Peyer's patch (tissue), 4 donors: ENCODE measurements at places on chromosomes 3 and 15.

DNA sequence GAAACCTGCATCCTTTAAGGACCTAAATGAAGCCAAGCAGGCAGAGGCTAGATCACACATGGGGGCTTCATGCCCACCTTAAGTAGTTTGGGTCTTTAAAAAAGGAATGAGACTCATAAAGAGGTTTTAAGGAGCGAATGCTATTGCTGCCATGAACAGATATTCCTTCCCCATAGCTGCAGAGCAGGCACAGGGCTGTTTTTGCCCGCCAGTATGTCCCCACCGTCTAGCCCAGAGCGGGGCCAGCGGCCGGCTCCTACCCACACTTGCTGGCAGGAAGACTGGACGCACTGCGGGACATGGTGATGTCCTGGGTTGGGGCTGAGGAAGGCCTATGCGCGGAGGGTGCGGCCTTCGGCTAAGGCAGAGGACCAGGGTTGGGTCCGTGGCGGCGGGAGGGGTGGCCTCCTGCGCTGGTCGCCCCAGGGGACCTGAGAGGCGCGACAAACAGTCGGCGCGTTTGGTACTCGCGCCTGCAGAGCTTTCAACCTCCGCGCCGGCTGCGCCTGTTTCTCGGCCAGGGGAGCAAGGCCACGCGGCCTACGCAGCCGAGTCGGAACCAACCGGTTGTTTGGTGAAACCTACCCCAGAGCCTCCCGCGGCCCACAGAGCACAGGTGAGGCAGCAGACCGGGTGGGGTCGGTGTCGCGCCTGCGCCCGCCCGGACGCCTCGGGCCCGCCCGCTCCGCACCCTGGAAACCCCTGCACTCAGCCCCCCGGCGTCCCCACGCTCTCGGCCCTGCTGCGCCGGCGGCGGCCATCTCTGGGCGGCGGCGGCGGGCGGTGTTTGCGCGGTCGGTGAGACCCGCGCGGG is at the start of gene FAIM:
Gene FAIM, plus strand, starts transcription at position 450 of the 814 bp plus-strand sequence. CDS start 10,956 bp downstream, outside the sequence.
- peak; percentile 82 for DNase-seq

DNA sequence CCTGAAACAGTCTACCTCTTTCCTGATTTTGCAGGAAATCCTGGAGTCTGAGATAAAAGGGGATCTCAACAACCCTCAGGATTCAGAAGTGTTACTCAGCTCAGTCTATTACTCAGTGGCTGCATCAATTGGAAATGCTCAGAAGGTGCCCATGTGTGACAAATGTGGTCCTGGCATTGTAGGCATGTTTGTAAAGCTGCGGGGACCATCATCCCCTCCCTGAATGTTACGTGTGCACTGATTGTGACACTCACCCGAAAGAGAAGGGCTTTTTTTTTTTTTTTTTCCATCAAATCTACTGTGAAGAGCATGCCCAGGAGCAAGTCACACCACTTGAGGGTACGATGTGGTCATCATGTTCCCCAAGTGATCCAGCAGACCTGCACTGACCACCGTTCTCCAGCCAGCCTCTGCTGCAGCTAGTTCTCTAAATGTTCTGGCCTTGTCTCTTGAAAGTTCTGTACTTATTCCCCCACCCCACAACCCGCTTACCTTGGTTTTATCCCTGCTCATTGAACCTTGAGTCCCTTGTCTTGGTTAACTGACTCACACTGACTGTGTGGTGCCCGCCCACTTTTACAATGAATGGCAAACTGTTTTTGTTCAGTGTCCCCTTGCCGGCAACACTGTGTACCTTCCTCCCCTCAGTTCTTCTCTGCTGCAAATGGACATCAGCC is 19.8 kb downstream of the ST3GAL6 start:
- DNase-seq, result no peak

DNA sequence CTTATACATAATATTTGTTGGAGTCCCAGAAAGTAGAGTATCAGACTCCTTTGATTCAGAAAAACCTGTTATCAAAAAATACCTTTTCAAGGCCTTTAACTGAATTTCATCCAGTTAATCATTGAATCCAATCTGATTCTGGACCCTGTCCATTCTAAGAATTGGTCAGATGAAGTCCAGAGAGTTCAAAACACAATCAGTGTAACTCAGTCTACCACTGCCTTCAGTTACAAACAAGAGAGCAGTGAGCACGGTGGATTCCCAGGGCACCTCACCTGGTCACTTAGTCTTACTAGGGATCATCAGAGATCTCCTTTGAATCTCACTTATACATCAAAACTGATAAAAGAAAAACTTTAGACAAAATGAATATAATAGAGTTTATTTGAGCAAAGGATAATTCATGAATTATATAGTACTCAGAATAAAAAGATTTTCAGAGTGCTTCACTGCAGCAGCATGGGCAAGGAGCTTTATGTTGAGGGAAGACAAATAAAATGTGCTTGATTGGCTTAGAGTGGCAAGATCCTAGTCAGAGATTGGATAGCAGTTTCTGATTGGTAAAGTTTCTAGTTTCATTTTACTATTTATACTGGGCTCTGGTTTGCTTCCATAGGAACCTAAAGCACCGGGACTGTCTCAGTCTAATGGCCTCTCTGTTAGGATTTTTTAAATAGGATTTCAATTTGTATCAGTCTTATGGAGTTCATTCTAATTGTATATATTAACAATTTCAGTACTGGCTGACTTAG is 474.9 kb upstream of the GOLIM4 start:
- no peak for DNase-seq

GRCh38 chr3:114551770-114552526 is 258.1 kb downstream of the TIGIT start:
- no peak for DNase-seq

GRCh38 chr3:83453056-83453455 is 1505.7 kb upstream of the CADM2 start:
- DNase-seq, result no peak

GRCh38 chr3:52177701-52178042 is 20.3 kb upstream of the ALAS1 start:
- DNase-seq, result no peak

DNA sequence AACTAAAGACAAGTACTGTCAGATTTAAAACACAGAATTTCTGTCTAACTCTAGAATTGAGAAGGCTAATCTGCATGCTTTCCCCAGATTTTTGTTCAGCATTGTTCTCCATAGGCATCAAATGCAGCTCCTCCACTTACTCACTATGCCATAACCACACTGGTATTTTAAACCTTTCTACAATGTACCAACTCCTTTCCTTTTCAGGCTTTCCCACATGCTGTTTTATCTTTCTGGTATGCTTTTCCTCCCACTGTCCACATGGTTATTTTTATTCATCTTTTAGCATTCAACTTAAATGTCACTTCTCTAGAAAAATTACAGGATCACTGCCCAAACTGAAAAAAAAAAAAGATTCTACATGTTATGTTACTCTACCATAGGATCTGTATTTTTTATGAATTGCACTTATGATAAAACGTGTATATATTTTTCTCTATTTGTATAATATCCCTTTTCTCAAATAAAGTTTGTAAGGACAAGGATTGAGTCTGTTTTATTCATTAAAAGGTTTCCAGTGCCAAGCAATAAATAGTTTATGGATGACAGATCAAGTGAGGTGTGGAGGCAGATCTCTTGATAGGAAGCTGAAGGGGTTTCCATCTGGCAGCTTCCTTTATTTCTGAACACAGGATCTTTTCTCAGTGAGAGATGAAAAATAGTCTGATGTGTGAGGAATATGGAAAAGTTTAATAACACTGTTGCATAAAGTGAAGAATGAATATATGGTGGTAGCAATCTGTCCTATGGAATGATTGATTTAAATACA is 1064.5 kb downstream of the ZPLD1 start:
- DNase-seq, result no peak

DNA sequence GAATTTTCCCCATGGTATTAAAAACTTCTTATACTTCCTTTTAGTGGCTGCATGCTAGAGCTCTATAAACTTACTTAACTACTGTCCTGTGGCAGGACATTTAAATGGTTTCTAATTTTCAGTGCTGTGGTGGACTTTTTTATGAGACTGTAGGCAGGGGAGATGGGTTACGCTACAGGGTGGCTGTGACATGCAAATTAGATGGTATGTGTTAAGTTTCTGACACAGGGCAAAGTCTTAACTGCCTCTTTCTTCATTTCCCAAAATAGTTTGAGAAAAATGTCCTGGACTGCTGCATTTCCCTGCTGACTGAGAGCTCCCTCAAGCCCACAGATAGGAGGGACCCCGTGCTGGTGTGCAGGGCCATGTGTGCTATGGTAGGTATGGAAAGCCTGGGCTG is 22.0 kb downstream of the TGM4 start:
- DNase-seq, result no peak

DNA sequence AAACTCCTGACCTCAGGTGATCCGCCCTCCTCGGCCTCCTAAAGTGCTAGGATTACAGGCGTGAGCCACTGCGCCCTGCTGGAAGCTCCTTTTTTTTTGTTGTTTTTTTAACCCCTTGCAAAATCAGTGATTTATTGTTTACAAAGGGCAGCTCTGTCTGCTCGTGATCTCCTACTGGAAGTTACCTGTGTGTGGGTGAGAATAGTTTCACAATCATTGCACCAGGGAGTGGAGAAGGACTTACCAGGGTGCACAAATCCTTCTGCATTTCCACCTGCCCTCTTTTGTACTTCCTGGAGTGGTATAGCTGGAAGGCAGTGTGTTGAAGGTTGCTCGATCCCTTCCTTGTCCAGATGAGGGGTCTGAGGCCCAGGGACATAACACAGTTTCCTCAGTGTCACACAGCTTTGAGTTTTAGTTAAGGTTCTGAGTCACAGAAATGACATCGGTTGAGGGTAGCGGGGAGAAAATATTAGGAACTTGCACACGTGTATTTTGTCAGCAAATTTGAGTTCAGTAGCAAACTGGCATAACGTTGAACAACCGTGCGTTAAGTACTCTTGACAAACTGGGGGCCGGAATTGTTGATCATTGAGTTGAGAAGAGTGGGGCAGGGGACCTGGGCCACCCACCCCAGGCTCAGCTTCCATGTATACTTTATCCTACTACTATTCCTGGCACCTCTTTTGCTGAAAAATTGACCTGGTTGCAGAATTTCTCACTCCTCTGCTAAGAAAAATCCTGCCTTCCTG is 11.3 kb upstream of the TRAK1 start:
- no peak for DNase-seq

GRCh38 chr3:147410526-147411237 is 1.5 kb downstream of the ZIC1 start:
- no peak for DNase-seq

DNA sequence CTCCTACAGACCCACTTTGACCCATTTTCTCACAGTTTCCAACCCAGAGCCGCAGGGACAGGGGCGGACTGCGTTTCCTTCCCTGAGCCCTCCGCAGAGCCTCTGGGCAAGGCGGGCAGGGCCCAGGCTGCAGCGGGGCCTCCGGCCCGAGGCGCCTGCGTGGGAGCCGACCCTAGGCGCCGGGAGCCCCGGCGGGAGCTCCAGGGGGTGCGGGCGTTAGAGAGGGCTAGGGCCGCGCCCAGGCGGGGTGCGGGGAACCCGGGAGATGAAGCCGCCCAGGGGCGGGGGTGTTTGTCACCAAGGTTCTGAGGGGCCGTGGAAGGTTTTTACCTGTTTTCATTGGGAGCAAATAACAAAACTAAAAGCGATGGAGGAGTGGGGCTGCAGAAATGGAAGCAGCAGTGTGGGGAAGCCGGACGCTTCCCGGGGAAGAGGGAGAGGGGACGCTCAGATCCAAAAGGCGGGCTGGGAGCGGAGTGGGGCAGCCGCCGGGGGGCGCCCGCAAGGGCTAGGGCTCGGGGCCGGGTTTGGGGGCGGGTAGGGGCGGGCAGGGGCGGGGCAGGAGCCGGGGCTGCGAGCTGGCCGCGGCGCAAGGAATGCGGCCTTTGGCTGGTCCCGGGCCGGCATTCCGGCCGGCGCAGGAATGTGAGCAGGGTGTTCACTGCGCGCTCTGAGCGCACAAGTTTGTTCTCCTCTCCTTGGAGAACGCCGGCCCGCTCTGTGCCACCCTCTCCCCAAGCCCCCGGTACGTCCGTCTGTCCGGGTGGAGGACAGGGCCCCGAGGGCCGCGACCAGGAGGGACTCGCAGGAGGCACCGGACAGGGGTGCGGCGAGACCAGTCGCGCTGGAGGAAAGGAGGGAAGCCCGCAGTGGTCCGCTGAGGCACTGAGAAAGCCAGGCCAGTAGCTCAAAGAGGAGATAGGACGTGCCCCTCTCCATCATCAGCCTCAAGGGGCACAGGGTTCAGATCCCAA is 61.1 kb downstream of the AMOTL2 start:
- DNase-seq, result no peak

- no peak for DNase-seq
Measured at GRCh38 chr15:98126326-98127085, 166.0 kb downstream of the ARRDC4 start.

GRCh38 chr3:122392868-122393844 is 9.2 kb downstream of the FAM162A start:
- DNase-seq, result no peak

DNA sequence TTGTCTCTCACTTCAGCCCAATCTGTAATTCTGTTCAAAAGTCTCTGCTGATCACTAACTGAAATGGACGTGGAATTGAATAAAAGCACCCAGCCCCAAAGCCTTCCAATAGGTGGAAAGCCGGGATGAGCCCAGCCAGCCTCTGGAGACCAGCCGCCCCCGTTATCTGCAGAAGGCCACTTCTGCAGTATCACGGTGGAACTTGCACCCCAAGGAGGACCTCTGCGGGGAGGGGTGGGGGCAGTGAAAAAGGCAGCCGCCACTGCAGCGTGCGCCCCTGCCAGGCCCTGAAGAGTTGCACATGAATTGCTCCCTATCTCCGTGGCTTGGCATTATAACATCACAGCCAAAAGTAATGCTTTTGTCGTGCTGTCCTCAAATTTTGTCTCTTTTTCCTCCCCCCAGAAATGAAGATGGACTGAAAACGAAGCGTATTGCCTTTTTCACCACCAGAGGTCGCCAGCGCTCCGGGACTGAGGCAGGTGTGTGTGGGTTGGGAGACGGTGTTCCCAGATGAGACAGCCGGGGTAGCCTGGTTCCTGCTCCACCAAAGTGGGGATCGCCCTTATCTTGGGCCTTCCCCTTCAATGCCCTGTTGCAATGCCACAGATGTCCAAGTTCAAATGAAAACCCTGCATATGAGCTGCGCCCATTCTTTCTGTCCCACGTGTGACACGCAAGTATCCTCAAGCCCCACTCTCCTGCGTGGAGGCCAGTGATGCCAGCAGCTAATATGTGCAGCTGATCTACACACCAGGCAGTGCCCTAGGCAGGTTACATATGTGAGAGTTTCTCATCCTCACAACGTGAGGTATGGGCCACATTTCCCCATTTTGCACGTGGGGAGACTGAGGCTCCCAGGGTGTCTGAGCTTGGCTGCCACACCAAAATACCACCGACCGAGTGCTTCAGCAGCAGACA is 96.0 kb downstream of the LRRK1 start:
- DNase-seq, result peak; percentile 59

DNA sequence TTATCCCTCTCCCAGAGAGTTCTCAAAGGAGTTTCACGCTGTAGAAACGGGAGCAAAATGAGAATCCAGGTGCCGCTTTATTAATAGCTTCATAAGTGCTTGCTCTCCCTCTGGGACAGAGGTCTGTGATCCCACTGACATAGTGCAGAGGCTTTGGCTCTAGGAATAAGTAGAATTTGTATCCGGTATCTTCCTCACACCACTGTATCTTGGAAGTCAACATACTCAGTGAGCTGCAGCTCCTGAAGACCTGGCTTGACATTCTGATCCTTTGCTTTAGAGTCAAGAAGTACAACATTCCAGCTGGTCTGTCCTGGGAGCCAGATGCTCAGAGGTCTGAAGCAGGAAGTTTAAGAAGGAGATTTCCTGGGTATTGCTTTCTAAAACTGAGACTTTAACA is 323.0 kb downstream of the LPP start:
- DNase-seq, result no peak

- DNase-seq, result no peak
Measured at GRCh38 chr3:41175365-41175764, 23.9 kb upstream of the CTNNB1 start.
